ENCODE measurements at places on chromosomes 12 and 14.

DNA sequence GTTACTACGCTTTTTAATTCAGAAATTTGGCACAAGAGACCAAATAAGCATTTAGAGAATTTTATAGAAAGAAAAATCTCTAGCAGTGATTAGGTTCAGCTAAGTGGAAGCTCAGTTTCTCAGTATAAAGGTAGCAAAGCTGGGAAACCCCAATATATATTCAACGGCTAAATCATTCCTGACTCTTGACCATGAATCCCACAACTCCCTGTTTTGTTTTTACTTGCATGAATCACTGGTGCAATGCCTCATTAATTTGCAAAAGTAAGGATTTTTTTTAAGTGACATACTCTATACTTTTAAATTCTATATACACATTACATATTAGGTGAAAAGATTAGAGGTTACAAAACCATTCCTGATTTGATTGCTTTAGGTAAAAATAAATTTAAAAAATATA is 74.3 kb upstream of the PLEKHG7 start:
- DNase-seq, result no peak

DNA sequence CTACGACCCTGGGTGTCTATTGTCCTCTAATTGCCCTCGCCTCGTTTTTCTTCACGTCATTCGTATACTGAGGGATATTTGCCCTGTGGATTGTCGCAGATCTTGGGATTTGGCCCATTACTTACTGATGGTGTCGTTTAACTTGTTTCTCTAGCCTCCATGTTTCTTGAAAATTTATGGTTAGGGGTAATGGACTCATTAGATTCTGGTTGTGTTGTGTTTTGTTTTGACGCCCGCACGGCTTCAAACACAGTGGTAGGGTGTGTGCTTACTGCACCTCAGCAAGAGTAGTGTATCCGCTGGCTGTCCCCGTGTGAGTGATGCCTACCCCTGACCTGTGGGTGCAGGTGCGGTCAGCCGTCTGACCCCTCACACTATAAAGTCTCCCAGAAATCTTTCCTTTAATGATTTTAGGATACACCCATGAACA is 874 bp upstream of the RNU6-8 start:
- DNase-seq, result peak; percentile 22

- DNase-seq, result no peak
Observed at GRCh38 chr14:95733212-95733611, 19.3 kb upstream of the TCL1A start.

DNA sequence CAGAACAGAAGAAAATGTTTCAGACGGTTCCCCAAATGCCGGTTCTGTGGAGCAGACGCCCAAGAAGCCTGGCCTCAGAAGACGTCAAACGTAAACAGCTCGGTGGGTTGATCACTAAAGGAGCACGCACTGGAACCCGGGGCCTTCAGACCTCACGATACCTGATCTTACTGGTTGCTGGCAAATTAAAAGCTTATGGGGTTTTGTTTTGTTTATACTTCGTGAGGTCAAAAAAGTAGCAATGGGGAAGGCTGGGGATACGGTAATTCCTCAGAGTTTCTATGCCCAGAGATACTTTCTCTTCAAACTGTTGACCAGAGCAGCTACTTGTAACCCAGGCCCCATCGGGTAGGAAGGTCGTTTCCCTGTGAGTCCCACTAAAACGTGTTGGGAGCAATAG is 1.7 kb downstream of the CDKN1B start:
- DNase-seq, result peak; percentile 30

GRCh38 chr14:49461529-49462401 is 124.4 kb downstream of the RPS29 start:
- peak; percentile 80 for DNase-seq

DNA sequence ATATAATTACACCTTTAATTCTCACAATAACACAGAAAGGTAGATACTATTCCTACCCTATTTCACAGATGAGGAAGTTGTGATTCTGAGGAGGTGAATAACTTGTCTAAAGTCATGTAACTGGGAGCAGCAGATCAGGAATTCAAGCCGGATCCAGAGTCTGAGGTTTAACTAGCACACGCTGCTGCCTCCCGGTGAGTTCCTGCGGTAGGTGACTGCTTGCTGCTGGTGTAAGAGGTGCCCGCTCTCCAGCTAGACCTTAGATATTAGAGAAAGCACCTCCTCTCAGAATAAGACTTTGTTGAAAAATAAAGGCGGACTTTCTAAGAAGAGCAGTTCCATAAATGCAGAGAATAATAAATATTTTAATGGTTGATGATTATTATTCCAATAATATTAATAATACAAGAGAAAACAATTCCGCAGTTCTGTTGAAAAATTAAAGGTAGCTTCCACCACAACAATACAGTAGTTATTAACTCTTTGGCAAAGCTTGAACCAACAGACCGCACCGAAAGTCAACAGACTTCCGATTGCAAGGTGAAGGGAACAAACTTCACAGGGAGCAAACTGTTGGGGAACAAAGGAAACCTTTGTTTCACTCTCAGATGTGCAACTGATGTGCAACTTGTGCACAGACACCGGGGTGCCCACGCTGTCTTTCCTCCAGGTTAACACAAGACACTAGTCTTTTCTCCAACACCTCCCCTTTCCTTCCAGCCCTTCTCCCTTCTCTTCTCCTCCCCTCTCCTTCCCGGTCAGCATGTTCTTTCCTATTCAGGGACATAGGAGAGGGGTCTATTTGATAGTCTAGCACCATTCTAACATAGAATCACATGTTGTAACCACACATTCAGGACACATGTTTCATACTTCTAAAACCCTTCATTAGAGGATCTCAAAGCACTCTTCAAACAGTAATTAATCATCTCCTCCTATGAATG is 73.2 kb upstream of the EGLN3 start:
- DNase-seq, result no peak

DNA sequence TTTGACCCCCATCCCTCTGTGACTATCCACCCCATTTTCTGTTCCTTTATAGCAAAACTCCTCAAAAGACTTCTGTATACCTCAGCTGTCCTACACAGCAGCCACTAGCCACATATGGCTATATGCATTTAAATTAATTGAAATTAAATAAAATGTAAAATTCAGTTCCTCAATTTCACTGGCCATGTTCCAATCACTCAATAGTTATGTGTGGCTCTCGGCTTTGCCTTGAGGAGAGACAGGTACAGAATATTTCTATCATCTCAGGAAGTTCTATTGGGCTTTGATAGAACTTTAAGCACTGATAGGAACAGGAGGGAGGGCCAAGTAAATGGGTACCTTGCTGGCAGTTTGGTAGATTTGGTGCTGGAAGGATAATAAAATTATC is 280.3 kb upstream of the AMIGO2 start:
- DNase-seq, result no peak

DNA sequence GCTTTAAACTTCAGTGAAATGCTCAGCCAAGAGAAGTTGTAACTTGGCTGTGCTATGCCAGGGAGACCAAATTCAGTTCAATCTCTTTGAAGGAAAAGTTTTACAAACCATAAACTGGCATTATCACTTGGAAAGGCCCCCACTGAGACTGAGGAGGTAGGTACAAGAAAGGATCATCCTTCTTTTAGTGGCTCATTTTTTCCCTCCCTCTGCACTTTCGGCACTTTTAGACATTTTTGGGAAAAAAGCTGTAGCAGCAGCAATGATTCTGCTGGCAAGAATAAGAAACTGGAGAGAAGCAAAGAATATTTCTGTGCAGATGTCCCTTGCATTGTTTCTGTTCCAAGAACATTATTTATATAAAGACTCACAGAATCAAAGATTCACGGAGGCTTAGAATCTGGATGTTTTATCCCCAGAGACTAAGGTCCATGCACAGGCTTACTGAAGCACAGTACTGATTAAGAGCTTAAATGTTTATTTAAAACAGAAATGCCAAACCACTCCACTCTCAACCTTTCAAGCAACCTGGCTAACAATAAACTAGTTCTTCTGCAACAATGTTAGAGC is 12.3 kb downstream of the ZC2HC1C start:
- no peak for DNase-seq

- no peak for DNase-seq
Observed at GRCh38 chr14:100618763-100619320, 31.6 kb upstream of the BEGAIN start.

GRCh38 chr12:47805417-47805816 is 14.3 kb downstream of the HDAC7 start:
- no peak for DNase-seq

DNA sequence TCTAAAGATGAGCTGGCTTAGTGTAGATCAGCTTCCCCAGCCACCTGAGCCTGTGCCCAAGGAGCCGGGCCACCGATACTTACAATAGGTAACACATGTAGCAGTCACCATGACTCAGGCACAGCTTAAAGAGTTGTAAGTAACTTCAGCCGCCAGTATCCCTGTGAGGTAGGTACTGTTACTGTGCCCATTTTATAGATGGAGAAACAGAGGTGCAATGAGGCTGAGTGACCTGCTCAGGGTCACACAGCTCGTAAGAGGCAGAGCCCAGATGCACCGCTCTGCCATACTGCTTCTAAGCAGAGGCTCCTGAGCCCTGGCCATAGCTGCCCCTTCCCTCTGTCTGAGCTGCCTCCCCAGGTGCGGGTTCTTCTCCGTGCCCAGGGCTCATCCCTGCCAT is 58.5 kb downstream of the IQSEC3 start:
- no peak for DNase-seq

DNA sequence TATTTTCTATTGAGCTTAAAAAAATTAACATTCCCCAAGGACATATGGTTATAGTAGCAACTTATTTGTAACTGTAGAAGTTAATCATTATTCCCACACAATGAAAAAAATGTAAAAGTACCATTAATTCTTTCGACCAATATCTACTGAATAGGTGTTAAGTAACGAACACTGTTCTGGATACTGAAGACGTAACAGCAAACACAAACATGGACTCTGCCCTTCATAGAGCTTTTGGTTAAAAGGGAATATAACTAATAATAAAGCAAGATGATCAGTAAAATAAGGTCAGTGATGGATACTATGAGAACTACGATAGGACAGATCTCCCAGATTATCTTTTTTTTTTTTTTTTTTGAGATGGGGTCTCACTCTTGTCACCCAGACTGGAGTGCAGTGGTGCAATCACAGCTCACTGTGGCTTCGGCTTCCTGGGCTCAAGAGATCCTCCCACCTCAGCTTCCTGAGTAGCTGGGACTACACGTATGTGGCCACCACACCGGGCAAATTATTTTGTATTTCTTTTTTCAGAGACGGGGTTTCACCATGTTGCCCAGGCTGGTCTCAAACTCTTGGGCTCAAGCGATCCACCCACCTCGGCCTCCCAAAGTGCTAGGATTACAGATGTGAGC is 93.9 kb downstream of the PAWR start:
- no peak for DNase-seq

DNA sequence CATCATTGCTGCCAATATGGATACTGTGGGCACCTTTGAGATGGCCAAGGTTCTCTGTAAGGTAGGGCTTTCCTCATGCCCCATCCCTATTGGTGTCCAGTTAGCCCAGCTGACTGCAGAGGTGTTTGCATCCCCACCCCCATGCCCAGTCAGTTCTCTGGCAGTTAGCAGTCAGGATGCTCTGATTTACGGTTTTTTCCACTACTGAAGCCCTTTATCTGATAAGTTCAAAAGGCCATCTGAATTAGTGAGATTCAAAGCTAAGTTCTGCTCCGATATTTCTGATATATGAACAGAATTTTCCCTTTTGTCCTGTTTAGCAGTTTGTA is 773 bp downstream of the GMPR2 start:
- no peak for DNase-seq

DNA sequence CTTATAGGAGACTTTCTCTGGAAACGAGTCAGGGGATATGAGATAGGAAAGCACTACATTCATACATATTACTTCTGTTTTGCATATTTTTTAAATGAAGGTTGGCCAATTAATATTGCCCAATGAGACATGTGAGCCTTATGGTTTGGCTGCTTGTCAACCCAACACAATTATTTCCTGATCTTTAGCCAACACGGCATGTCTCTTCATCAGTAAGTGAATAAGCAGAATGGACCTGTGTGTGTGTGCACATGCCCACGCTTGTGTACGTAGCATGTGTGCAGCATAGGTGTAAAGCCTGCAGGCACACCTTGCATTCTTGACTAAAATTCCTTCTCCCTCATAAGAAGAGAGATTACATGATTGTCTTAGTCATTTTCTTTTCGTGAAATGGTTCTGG is 88.3 kb downstream of the STON2 start:
- no peak for DNase-seq

DNA sequence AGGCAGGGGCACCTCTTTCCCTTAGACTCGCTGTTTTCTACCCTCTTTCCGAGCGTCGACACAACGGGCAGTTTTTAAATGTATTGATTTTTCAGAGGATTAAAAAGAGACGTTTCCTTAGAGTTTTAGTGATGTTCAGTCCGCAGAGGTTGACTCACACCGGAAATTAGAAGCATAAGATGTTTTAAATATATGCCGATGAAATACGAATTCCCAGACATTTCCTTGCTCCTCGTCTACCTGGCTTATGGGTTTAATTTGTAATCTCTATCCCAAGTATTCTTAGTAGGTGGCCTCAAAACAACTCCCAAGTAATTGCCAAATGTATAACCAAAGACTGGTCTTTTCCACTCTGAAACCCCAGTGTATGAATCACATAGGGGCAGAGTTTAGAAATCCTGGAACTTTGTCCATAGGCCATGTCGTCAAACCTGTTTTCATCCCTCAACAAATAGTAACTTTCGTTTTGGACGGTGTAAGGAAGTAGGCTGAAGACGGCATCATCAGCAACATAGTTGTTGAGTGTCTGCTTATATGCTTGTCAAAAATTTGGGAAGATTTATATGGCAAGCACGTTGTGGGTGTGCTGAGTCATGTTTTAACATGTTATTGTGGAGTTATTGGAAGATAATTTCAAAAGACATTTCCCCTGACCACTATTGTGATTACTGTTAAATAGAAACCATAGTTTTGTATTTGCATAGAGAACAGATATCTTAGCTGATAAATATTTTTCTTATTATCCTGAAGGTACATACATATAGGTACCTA is 824 bp downstream of the TBK1 start:
- peak; percentile 34 for DNase-seq

GRCh38 chr14:34983148-34983760 is 462 bp downstream of the SRP54 start:
- DNase-seq, result no peak

DNA sequence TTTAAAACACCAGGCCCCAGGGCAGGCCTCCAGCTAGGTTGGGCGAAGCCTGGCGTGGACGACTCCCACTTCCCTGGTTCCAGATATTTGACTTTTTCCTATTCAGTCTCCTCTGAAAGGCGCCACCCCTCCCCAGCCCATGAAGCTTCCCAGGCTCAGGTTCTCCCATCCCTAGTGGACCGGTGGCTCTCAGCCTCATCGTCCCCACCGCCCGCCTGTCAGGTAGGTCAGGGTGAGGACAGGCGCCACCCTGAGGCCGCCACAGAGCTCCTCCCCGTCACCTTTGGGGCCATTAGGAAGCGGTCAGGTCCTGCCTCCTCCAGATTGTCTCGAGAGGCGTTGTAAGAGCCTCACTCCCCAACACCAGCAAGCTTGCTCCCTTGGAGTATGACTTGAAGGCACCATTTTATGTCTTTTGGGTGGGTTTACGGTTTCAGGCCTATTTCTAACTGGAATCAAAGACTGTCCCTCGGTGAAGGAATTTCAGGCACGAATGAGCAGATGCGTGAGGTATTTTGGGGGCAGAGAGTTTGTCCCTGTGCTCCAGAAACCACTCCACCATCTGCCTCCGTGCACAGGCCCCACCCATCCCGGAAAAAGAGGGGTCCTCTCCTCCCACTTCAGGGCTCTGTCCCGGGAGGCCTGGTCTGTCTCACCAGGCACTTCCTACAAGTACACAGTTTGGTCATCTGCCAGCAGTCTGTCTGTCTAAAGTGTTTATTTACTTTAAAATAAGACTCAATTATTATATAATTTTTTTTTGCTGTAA is 55.6 kb downstream of the TSPAN9 start:
- DNase-seq, result no peak

All from CD4-positive, alpha-beta T cell treated with Interleukin-4 for 4 hours (primary cell).